ENCODE measurements at places on chromosomes 5 and 9.

DNA sequence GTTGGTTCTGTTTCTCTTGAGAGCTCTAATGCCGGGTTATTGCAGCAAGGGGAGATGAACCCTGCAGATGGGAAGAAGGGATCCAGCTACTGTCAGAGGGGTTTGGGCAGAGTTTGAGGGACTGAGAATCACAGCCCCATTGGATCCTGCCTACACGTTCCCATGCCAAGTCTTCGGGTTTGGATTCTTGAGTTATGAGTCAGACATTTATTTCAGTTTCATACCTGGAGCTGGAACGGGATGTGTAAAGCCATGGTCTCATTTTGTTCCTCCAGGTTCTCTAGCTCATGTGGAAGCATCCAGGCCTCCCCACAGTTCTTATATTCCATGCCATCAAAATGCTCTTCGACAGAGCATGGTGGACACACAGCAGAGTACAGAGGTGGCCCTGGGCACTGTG lies 275.4 kb upstream of the IRX4 start:
- no peak for DNase-seq

- DNase-seq = peak; percentile 40
These were observed 88.7 kb upstream of the ELL2 start for GRCh38 chr5:96050273-96050880.

GRCh38 chr9:133577737-133578112 lies 31.5 kb downstream of the FAM163B start:
- no peak for DNase-seq

- no peak for DNase-seq
These were observed 33.4 kb downstream of the POLK start for GRCh38 chr5:75545131-75545530.

- DNase-seq = peak; percentile 15
These were observed 212.9 kb downstream of the MAPKAP1 start for GRCh38 chr9:125493881-125494652.

DNA sequence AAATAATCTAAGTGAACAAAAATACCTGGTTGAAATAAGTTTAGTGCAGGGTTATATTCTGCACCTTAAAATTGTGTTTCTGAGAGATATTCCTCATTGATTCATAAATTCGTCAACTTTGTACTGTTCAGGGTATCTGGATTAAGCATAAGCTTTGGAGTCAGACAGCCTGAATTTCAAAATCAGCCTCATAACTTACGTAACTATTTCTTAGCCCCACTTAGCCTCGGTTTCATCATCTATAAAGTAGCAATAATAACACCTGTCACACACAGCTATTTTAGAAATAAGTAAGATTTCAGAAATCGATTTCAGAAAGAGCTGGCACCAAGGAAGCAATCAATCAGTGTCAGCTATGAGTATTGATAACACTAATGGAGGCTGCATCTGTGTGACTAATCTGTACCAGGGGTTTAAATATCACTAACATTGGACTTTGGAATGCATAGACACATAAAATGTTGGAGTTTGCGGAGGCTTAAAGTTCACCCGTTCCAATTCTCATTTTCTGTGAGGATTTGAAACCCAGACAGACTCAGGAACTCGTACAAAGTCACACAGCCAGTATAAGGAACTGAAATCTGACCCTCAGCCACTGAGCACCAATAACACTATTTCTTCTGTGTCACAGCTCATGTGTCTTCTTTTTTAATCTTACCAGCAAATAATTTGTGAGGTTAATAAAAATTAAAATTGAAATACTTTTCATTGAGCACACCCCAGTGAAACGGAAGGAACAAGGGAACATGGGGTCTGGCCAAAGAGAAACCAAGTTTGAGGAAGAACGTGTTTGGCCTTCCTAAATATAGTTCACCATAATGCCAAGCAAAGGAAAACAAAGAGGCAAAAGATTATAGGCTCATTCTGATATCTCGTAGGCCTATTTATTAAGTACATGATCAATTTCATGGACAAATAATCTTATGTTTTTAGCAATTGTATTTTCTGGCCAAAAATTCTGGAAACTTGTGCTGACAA lies 194.4 kb upstream of the PTGER4 start:
- no peak for DNase-seq

- DNase-seq = peak; percentile 33
These were observed 100.7 kb upstream of the TUT7 start for GRCh38 chr9:86454701-86455615.

DNA sequence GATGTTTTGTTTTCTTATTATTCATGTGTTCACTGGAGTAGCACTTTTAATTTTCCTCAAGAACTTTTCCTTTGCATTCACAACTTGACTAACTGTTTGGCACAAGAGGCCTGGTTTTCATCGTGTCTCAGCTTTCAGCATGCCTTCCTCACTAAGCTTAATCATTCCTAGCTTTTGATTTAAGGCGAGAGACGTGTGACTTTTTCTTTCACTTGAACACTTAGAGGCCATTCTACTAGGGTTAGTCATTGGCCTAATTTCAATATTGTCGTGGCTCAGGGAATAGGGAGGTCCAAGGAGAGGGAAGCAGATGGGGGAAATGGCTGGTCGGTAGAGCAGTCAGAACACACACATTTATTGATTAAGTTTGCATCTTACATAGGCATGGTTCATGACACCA lies 94.0 kb downstream of the ZNF462 start:
- peak; percentile 76 for DNase-seq

GRCh38 chr9:99108131-99108530 lies 3.2 kb downstream of the TGFBR1 start:
- DNase-seq = no peak

DNA sequence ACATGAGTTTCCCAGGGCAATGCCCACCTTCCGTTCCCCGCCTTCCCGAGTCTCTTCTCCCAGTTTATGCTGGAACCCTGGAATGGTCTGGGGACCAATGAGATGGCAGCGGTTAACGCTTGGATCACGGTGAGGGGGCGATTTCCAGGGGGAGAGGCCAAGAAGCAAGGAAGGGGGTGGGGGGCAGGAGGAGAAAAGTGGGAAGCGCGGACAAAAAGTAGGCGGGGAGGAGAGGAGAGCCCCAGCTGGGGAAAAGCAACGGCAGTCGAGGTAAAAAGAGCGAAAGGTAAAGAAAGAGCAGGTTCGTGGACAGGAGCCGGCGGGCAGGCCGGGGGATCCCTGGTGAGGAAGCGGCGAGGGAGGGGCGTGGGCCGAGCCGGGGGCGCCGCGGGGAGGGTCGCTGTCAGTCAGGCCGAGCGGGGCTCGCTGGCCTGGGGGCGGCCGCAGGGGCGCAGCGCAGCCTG lies 508 bp upstream of the SNCAIP start:
- DNase-seq = no peak

DNA sequence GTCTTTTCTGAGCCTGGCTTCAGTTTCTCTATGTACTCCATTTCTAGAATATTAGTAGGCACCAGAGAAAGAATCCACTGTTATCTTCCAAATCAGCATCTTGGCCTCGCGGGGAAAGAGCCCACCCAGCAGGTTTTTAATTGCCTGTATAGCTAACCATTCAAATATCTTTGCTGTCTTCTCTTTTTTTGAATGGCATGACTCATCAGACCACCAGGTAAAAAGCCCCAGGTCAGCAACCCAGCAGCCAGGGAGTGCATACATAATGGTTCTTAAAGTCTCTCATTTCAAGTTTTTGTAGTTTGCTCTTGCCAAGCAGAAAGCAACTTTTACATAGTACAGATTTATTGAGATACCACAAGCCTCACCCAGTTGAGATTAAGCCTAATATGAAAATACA lies 50.7 kb downstream of the TMEM167A start:
- DNase-seq = no peak

DNA sequence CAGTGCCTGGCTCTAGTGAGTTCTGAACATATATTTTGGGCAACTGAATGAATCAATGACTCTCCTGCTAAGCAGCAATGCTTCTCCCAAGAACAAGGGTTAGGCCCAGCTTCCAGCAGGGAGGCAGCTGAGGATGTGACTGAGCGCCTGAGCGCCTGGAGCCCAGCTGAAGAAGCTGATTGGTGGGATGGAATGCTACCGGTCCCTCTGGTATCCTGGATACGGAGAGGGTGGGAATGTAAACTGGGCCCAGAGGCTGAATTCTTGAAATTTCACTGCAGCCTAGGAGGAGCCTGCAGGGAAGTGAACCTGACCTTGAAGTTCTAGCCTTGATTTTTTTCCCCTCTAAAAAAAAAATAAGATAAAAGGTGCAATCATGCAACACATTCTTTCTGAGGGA lies 43.2 kb downstream of the WWC1 start:
- DNase-seq = no peak

DNA sequence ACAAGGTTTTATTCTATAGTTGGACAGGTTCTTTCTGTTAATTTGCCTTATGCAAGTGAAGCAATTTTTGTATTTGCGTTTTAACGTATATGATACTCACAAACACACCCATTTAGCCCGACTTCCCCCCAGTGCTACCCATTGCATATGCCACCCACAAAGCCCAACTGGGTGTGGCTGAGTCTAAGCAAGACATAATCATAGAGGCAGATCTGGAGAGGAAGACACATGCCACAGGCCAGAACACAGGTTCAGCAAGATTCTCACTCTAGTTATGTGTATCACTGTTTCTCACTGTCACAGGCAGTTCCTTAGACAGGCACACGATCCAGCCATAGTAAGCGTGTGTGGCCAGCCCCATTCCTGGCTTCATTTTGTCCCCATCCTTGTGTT lies 29.0 kb upstream of the PUM3 start:
- no peak for DNase-seq

DNA sequence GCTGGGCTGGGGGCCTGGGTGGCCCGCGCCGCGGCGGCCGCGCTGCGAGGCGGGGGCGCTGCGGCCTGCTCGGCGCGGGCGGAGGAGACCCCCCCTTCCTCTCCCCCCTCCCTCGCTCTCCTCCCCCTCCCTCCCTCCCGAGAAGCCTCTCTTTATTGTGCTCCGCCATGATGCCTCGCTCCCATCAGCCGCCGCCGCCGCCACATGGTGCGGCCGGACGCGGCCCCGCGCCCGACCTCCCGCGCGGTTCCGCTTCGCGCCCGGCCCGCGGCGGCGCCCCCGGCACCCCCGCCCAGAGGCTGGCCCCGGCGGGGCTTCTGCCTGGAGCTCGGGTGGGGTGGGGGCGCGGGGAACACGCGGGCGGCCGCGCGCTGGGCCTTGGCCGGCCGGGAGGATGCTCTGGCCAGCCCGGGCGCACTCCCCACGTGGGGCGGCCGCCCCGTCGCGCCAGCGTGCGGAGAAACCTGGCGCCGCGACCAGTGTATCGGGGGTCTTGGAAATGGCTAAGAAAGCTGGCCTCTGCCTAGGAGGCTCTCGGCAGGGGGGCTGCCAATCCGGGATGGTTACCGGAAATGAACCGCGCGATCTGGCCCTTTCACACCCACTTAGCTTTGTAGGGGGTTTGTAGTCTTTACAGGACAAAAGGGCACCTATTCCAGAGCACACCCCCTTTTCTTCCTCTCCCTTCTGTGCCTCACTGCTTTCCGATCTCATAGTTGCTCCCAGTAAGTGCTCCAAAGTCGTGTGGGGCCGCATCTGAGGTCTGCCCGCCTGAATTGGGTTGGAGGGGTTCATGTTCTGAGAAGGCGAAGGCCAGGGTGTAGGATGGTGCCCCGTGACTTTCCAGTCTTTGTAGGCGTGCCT lies 1.0 kb downstream of the SET start:
- DNase-seq = peak; percentile 48
